Hypothalamus (tissue), 51 donors: ENCODE measurements at places on chromosomes 4 and X.

DNA sequence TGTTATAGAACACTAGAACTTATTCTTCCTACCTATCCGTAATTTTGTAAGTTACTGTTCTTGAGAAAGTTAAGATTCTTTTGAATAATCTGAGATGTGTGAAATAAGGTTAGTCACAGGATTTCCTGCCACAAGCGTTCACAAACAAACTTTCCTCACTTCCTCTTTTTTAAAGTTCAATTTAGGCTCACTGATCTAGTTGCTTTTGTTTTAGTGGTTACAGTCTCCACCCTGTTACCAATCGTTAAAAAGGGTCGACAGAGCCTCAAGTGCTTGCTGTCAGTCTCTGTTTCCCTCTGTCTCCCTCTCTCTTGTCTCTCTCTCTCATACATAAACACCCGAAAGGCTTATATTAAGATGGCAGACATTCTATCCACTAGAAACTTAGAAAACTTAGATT, 35.9 kb upstream of the STK26 start:
- DNase-seq = no peak

- no peak for DNase-seq
These were observed 43.1 kb downstream of the ADAMTS3 start for GRCh38 chr4:72525938-72526337.

- DNase-seq = no peak
These were observed 30.1 kb downstream of the SYTL5 start for GRCh38 chrX:38036466-38036865.

GRCh38 chr4:1543976-1544375, 137.7 kb upstream of the NKX1-1 start:
- DNase-seq = no peak
